ENCODE measurements at places on chromosomes 7 and 10.
A peak's percentile ranks its signal among the peaks of the same experiment; 100 is the strongest.

DNA sequence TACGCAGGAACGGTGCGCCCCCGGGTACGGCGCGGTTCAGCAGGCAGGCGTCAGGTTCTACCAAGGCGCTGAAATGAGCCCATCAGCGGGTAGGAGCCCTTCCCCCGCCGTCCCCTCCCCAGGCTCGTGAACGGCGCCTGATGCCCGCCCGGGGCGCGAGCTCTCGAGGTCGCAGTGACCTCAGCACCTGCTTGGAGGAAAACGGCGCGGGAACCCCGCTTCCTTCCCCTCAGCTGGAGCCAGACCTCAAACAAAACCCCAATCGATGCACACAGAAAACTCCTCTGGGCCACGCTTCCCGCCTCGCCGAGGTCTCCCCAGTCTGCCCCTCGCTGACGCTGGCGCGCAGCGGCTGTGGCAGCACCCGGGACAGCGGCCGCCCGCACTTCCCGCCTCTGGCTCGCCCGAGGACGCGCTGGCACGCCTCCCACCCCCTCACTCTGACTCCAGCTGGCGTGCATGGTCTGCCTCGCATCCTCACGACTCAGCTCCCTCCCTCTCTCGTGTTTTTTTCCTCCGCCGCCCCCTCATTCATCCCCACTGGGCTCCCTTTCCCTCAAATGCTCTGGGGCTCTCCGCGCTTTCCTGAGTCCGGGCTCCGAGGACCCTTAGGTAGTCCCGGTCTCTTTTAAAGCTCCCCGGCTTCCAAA, 514 bp upstream of the GAD2 start:
- no peak for DNase-seq

DNA sequence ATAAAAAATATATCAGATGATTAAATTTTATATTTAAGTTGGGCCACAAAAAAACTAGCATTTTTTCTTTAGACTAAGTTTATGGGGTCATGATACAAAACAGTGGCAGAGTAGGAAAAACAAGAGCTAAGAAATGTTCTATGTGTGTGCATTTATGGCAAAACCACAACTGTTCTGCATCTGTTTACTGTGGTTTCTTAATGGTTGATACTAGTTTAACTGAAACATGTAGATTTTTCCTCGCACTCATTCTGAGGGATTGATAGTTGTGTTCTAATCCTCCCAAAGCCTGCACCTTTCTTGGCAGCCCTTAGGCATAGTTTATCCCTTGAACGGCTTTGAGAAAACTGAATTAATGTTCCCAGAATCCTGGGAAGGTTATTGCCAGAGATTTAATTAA, 66.6 kb upstream of the PHYHIPL start:
- no peak for DNase-seq

DNA sequence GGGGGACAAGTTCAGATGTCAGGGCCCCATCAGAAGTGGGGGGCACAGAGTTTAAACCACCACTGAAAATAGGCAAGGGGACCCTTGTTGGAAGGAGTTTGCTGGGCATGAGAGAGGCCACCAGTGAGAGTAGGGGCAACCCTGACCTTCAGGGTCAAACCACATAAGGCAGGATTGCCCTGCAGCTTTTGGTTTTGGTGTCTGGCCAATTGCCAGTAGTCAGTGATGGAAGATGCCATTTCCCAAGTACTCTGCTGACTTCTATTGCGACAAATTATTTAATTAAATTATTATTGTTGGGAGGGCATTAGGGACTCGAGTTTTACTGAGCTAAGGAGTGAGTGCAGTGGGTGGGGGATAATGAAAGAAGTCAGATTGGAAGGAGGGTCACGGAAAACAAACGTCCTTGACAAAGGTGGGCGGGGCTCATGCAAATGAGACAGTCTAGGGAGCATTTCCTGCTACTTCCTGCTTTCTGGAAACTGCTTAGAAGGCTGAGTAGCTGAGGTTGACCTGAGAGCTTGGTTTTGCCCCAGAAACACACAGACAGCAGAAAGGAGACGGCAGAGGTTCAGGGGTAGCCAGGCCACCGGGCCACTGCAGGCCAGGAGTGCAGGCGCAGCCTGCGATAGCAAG, 74.2 kb upstream of the ANLN start:
- no peak for DNase-seq

DNA sequence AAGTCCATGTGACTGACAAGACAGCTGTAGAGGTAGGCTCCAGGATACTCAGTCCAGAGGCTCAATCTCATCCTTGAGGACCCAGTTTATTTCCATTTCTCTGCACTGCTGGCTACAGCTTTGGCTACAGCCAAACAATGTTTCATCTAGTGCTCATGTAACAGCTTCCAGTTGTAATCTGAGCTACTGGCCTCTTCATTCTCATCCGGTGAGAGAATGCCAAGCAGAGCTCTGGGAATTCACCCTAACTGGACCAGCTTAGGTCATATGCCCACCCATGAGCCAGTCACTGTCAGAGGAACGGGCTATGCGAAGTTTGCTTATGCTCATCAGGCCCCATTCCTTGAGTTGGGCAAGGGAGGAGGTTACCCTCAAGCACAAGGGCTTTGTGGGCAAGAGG, 192.9 kb downstream of the EVX1 start:
- DNase-seq: no peak

DNA sequence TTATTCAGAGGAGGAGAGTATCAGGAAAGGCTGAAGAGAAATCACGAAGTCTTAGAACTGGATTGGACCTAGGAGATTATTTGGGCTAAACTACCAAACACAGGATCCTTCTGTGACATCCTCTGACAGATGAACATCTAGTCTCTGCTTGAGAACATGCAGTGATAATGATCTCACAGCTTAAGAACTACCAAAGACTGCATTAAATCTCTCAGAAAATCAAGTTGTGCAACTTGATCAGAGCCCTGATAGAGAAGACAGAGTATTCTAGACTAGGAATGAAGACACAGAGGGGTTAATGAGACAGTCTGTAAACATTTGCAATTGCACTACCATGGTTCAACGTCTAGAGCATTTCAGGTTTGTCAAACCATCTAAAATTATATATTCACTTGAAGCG, 37.1 kb upstream of the AGBL3 start:
- DNase-seq: no peak

DNA sequence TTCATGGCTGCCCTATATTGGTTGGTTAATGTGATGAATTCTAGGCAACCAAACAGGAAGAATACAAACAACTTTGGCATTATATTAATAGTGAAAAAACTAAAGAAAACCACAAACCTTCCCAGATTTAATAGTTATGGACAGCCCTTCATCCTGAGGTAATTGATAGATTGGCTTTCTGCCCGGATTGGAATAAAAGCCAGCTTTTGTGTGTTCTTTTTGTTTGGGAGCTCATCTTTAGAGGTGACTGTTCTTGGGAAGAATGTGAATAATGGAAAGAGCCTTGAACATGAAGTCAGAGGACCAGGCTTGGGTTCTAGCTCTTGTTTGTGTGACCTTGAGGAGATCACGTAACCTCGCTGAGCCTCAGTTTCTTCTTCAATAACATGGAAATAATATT, 92.3 kb downstream of the VTI1A start:
- peak; percentile 41 for DNase-seq

GRCh38 chr10:77548157-77548556, 89.5 kb downstream of the KCNMA1 start:
- no peak for DNase-seq

DNA sequence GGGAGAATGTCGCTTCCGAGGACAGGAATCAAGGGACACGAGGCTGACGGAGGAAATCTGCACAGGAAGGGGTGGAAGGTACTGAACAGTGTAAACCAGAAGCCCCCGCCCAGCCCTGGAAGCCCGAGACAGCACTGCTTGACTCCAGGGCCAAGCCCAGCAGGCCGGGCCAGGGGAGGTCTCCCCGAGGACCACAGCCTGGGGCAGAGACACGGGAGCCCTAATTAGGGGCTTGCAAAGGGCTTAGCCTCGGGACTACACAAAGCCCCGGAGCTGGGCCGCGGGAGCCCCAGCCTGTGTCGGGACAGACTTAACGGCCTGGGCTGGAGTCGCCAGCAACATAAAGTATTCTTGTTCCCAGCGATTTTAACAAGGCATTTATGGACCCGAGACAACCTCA, 50.8 kb downstream of the OAT start:
- DNase-seq: no peak

DNA sequence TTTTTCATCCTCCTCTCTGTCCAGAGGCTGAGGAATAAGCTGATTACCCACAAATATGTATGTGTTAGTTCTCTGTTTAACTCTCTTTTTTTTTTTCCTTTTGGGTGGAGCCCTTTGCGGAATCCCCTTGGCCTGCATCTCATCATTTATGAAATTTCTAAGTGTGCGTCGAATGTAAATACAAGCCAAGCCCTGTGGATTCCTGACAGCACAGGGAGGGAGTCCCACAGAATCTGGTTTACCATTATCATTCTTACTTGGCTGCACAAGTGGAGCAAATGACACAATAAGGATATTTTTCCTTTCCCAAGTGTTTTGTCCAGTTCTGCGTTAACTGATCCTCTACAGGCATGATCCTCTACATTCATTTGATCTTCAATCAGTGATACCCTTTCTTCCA, 11.4 kb downstream of the STK31 start:
- DNase-seq: no peak

DNA sequence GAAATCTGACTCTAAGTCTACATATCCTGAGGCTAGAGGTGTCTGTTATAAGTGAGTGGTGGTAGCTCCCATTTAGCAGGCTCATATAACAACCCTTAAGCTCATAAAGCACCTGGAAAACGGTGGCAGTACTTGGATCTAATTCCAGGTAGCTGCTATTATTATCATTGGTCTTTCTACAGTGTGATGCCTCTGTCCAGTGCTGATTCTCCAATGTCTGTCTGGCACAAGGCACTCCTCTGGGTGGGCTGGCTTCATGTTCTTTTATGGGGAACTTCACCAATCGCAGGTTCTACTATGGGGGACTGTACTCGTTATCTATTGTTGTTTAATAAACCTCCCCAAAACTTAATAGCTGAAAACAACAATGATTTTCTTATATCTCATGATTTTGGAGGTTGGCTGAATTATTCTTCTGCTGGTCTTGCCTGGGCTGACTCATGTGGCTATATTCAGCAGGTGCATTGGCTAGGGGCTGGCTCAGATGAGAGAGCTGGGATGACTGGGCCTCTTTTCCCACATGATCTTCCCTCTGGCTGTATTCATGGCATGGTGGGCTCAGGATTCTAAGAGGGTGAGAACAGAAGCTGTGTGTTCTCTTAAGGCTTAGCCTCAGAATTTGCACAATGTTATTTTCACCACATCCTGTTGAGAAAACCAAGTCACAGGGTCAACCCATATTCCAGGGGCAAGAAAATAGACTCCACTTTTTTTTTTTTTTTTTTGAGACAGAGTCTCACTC, 93.0 kb upstream of the PCGF5 start:
- no peak for DNase-seq

- DNase-seq: no peak
These were observed 99.0 kb downstream of the ADRA2A start for GRCh38 chr10:111175787-111176186.

- DNase-seq: no peak
These were observed 181.3 kb downstream of the MAGI2 start for GRCh38 chr7:79272066-79272669.

- no peak for DNase-seq
These were observed 21.3 kb downstream of the DGKI start for GRCh38 chr7:137825489-137825888.
